Stimulated activated CD4-positive, alpha-beta T cell treated with anti-CD3 and anti-CD28 coated beads, TNF-alpha, amount 100 ng/mL, for 4 hours (primary cell): ENCODE measurements at places on chromosomes 13 and 19.

DNA sequence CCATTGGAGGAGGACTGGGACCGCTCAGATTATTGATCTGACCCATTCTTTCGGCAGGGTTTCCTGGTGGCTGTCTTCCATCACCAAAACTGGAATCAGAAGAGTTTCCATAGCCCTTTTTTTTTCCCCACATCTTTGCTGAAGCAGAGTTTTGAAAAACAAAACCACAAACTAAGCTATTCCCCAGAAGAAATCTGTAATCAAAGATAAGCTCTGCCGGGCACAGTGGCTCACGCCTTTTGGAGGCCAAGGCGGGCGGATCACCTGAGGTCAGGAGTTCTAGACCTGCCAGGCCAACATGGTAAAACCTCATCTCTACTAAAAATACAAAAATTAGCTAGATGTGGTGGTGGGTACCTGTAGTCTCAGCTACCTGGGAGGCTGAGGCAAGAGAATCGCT lies 4.2 kb upstream of the ICAM1 start:
- DNase-seq: no peak

- DNase-seq: no peak
Measured at GRCh38 chr19:58417071-58417470, 8.6 kb downstream of the ZNF584 start.

GRCh38 chr19:18183529-18183928 lies 9.5 kb upstream of the MPV17L2 start:
- DNase-seq: no peak

- no peak for DNase-seq
Measured at GRCh38 chr19:3827306-3827705, 41.1 kb upstream of the MATK start.

DNA sequence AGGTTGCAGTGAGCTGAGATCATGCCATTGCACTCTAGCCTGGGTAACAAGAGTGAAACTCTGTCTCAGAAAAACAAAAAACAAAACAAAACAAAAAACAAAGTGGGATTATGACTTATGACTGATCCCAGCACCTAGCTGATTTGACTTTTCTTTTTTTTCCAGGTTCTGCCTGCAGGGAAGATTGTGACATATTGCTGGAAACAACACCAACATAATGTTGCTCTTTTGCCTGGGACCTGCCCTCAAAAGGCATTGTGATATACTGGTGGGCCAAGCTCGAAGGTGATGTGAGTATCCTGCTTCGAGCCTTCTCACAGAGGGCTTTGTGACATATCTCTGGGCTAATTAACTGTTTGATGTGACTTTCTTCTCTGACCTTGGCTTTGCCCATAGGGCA lies 42.0 kb upstream of the ZNF43 start:
- DNase-seq: no peak

GRCh38 chr13:30629527-30629926 lies 11.8 kb downstream of the USPL1 start:
- no peak for DNase-seq

- no peak for DNase-seq
Measured at GRCh38 chr19:38004186-38004520, 97.1 kb downstream of the SIPA1L3 start.

GRCh38 chr19:17611462-17612244 lies 56.2 kb downstream of the COLGALT1 start:
- DNase-seq: no peak

GRCh38 chr13:85347251-85347650 lies 452.0 kb downstream of the SLITRK6 start:
- DNase-seq: no peak

DNA sequence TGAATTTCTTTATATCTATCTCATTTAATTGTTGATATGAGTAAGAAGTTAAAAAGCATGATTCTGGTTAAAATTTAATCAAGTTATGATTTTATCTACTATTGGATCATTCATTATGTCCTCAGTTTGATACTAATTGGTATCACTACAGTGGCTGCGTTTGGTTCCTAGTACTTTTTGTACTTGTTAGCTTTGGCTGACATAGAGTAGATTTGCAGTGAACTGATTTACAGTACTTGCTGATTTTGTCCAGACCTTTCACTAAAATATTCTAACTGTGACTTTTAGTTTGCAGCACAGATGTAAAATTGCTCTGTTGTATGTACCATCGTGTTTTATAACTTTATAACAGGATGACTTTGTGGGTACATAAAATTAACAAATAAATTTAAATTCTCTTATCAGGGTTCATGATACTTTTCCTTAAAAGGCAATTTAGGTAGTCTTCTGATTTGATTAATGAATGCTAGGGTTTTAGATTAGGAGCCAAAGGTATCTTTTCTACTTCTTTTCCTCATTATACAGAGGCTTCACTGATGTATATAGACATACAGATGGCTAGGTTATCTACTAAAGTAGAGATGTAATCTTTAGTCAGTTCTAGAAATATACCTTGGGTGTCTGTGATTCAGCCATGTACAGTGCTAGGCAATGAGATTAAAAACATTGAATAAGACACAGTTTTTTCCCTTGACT lies 8.7 kb downstream of the UCHL3 start:
- DNase-seq: no peak

DNA sequence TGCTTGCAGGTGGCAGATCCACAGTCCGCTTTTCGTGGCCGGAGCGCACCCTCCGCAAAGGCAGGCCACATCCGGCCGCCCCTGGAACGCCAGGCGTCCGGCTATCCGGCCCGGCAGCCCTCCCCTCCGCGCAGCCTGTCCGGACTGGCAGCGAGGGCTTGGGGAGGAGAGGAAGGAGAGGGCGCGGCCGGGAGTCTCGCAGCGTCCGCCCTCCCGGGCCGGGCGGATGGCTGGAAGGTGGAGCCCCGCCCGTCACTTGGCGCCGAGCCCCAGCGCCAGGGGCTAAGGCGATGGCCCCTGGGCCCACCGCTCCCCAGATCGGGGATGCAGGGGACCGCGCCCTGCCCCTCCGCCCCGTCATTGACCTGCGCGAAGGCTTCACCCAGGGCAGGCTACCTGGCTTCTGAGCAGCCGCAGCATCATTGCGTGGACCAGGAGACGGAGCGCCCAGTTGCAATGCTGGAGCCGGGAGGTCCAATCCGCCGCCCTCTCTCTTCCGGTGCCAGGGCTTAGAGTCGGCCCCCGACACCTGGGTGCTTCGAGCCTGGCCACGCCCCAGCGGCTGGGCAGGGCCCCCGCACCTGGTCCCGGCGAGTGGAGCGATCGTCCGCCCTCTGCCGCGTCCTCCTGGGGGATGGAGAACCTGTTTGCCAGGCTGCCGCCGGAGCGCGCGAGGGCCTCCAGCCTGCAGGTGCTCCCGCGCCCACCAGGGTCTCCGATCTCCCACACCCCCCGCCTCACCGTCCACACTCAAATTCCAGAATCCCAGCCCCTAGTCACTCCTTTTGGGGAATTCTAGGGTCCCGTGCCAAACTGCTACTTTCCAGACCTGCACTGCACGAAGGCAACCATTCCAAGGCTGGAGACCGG lies at the start of gene FUT1:
TSS of gene FUT1 (minus strand) at position 146 of the 870 bp plus-strand sequence. CDS start 1,360 bp downstream, outside the sequence.
- no peak for DNase-seq

GRCh38 chr13:80022146-80022545 lies 318.8 kb downstream of the SPRY2 start:
- DNase-seq: no peak

GRCh38 chr13:100828226-100828625 lies 153.6 kb upstream of the TMTC4 start:
- DNase-seq: no peak

DNA sequence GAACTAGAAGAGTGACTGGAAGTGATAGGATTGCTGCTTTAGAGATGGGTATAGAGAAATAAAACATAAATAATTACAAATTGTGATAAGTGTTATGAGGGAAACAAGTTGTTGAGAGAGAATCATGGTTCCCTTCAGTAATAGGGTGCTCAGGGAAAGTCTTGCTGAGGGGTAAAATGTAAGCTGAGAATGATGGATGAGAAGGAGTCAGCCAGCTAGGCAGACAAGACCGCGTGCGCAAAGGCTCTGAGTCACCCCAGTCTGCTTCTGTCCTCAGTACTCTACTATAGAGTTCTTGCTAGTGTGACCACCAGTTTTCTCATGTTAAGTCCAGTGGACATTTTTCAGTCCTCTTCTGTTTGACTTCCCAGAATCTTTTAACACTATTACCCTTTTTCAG lies 39.5 kb downstream of the PCCA start:
- no peak for DNase-seq

DNA sequence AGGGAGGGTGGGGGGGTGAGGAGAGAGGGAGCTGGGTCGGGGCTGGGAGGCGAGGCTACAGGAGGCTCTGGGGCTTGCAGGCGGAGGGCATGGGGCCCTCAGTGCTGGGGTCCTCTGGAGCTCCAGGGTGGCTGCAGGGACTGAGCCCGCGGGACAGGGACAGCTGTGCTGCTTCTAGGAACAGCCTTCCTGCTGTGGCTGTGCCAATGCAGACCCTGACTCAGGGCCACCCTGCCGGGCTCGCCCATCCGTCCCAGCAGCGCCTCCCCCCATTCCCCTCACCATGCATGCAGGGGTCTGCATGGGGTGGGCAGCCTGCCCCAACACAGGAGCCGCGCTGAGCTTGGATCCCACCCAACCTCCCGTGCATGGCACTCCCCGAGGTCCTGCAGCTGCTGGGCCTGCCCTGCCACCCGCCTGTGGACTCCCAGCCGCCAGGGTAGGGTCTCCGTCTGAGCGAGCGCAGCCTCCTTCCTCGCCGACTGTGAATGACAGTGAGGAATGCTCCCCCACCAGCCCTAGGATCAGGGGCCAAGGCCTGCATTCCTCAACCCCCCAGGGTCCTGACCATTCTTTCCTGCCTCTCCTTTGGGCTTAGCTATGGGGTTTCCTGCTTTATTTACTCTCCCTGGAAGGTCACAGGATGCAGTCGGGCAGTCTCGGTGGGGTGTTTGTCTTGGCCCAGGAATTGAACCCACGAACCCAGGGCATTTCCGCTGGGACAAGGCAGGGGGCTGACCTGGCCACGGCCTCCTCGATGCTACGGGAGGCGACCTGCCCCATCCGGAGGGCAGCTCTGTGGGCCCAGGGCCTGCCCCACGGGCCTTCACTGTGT lies 23.4 kb downstream of the CEBPG start:
- DNase-seq: no peak

DNA sequence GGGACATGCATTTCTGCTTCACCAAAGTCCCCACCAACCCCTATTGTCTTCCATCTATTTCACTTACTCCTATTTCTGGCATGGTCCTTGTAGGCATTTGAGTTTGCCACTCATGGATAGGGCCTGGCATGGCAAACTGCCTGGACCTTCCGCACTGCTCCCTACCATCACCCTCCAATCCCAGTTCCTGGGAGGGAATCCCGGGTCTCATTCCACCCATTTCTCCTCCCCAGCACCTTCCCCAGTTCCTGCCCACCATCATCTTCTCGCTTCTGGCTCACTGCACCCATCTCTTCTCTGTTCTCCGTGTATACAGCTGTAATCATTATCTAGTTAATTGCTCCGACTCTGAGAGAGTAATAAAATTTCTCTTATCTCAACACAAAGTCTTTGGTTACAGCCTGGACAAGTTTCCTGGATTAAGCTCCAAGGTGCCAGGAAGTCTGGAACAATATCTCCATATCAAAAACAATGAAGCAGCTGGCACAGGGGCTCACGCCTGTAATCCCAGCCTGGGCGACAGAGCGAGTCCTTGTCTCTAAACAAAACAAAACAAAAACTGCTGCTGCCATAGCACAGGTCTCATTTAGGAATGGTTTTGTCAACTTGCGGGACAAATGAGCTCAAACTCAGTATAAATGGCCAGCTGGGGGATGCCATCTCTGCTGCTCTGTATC lies 17.0 kb upstream of the COX7A1 start:
- DNase-seq: no peak

DNA sequence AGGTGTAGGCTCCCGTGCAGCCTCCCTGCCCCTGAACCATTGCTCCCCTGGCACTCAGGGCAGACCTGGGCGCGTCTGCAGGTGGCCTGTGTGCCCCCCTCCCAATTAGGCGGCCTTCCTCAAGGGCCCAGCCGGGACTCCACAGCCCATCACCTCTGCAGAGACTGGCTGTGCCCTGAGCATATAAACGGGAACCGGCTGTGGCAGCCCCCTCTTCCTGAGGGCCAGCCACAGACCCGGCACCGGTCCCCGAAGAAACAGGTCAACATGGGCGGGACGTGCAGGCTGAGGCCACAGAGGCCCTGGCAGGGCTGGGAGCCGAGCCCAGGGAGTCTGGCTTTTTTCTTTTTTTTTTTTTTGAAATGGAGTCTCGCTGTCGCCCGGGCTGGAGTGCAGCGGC lies 12.0 kb downstream of the PIAS4 start:
- DNase-seq: no peak

- DNase-seq: no peak
Measured at GRCh38 chr19:13831537-13832467, 36.6 kb downstream of the ZSWIM4 start.

- no peak for DNase-seq
Measured at GRCh38 chr19:39582891-39583625, 19.3 kb upstream of the LGALS13 start.

DNA sequence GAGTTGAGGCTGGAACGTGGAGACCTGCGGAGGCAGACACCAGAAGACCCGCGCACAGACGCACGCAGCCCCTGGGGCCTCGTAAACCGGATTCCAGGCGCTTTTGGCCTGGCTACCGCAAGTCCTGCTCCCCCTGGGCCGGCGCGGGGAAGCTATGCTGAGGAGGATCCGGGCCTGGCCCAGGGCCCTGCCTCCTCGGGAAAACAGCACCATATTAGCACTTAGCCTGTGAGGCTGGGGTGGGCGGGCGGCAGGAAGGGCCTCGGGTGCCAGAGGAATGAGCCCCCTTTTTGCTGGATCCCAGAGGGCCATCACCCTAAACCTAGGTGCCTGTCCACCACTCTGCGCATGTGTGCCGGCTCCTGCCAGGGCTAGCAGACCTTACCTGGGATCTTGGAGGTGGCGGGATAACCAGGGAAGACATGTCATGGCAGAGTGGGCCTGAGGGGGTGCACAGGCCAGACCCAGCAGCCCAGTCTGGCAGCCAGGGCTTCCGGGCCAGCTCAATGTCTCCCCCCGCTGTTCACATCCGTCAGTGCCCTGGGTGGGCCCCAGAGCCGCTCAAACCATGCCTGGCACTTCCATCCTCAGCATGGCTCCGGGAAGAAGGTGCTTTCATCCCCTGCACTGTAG lies 7.3 kb downstream of the ELOF1 start:
- no peak for DNase-seq

GRCh38 chr19:18543814-18544475 lies 572 bp upstream of the FKBP8 start:
- DNase-seq: peak; percentile 28

GRCh38 chr19:676339-677105 lies at the start of gene FSTL3:
FSTL3 (plus strand) TSS chr19:676392; CDS start chr19:676424, 32 bp downstream.
- no peak for DNase-seq

- no peak for DNase-seq
Measured at GRCh38 chr13:108018371-108018870, 196.9 kb downstream of the LIG4 start.
